AG04450 (cell line): ENCODE measurements at places on chromosomes 1 and 21.
A peak's percentile ranks its signal among the peaks of the same experiment; 100 is the strongest.

GRCh38 chr1:14451217-14451616, 147.3 kb upstream of the KAZN start:
- no peak for DNase-seq

DNA sequence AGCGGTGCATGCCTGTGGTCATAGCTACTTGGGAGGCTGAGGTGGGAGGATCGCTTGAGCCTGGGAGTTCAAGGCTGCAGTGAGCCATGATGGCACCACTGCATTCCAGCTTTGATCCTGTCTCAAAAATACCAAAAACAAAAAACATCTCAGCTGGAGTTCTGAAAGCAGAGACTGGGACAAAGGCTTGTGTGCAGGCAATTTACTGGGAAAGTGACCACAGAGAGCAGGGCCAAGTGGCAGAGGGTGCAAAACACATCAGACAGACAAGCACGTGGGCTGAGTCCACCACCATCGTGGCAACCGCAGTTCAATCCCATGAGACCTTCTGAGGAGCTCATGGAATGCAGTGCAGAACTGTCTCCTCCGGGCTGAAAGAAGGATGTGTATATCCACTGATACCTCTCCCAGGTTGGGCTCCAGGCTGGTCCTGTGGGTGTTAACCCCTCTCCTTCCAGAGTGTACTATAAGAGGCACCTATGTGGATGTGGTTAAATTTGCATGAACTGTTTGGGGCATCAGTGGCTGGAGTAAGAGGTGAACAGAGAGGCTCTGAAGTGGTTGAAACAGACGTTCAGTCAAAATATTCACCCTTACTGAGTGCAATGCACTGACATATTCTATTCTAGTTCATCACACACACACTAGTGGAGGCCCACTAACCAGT, 10.8 kb downstream of the PIGP start:
- no peak for DNase-seq

DNA sequence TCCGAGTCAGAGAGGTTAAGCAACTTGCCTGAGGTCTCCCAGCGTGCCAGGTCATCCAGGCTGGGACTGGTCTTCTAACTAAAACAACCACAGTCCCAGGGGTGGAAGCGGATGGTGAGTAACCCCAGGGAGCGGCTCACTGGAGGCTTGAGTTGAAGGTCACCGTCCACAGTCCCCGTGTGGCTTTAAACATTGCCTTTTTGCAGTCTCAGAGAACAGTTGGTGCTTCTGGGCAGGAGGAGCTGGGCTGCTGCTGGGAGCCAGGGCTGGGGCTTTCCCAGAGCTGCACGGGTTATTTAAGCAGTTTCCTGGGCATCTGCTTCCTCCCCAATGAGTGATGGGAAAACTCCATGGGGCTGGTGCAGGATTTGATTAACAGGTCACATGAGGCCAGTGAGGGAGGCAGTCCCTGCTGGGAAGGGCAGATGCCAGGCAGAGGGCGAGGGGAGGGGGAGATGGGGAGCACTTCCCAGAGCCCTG, 12.3 kb downstream of the ARHGEF10L start:
- DNase-seq, result no peak

DNA sequence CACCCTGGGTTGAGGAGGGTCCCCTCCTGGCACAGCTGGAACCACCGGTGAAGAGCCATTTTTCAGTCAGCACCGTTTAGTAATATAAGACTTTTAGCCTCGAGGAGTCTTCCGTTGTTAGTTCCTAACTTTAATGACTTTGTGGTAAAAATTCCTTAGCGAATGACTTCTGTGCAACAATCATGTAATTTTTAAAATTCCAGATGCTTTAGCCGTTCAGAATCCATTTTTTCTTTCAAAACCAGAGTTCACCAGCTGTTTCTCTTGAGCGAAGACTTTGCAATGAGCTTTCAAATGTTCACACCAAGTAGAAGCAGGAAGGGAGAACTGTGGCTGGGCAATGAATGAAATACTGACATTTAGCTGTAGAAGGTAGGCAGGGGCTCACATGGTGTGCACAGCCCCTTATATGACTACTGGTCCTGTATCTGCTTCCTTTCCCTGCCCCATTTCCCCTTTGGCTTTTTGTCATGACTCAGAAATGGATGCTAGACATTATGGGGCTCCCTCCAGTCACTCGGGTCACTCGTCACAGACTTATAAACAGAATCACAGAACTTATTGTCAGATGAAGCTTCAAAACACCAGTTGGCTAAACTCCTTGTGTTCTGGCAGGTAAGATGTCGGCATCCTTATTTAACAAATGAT, 4.1 kb downstream of the DISC1 start:
- DNase-seq, result peak; percentile 42

- no peak for DNase-seq
Observed at GRCh38 chr1:198674009-198674408, 35.2 kb downstream of the PTPRC start.

DNA sequence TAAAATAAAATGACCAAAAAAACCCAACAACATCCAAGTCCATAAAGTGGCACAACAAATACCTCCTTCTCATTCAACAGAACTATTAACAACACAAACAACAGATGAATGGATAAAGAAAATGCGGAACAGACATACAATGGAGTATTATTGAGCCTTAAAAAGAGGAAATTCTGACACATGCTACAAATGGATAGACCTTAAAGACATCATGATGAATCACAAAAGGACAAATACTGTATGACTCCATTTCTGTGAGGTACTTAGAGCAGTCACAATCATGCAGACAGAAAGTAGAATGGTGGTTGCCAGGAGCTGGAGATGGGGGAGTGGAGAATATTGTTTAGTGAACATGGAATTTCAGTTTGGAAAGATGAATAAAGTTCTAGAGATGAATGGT, 42.6 kb downstream of the EYA3 start:
- no peak for DNase-seq

- peak; percentile 32 for DNase-seq
Observed at GRCh38 chr1:193408782-193409293, 222.4 kb upstream of the B3GALT2 start.

GRCh38 chr1:231719485-231720183, 93.0 kb downstream of the DISC1 start:
- DNase-seq, result no peak

GRCh38 chr1:6691507-6691906, 10.1 kb downstream of the DNAJC11 start:
- DNase-seq, result no peak

DNA sequence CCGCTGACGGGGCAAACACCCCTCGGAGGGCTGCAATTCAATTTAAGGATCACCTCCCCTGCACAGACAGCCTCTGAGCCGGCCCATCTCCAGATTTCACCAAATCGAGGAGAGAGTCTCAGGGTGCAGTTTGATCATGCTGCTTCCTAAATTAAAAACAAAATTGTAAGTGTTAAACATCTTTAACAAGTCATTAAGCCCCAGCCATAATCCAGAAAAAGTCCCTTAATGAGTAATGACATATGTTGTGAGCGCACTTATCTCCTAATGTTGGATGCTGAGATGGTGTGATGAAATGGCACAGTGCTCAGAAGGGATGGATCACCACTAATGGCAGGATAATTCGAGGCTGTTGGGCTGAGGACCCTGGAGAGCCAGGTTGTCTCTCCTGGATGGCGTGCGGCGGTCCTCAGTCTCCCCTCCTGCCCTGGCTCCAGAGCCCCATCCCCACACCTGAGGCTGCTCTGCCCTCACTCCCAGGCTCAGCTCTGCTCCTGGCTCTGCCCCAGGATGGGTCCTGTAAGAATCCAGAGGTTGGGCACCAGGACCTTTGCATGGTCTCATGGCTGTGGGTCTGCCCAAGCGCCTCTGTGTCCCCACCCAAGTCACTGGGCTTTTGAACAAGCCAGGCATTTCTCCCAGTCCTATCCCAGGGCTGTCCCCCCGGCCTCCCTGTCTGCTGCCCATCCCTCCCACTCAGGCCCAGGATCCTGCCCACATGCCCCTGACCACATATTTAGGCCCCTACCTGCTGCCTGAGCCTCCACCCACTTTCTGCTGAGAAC, 224.4 kb upstream of the POU3F1 start:
- DNase-seq, result no peak

DNA sequence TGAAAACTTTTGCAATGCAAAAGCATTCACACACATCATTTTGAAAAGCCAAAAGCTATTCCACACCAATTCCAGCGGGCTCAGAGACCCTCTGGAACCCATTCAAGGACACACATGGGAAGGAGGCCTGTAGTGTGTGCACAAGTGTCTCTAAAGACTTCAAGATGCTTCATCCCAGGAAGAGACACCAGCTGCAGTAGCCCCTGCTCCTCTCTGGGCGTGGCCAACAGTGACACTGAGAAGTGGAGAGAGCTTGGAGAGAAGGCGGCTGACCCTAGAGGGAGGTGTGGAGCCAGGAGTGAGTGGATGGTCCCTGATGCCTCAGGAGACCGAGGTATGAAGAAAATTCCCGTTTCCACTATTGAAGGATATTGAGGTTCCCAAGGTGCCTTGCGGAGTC, 14.9 kb upstream of the TNNI1 start:
- no peak for DNase-seq

DNA sequence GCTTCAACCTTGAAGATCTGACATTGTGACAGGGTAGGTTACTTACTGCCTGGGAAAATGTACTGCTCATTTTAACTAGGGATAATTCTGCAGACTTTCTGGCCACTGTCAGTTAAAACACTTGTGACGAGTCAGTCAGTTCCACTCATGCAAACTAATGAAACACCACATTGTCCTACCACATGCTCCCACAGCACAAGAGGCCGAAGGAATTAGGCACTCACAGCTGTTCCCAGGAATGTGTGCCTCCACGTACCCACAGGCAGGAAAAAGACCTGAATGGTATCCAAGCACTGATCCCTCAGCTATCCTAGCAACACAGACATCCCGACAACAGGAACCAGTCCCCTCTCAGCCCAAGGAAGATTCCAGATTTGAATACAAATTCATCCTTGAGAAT, 12.3 kb downstream of the BCAR3 start:
- DNase-seq, result no peak

DNA sequence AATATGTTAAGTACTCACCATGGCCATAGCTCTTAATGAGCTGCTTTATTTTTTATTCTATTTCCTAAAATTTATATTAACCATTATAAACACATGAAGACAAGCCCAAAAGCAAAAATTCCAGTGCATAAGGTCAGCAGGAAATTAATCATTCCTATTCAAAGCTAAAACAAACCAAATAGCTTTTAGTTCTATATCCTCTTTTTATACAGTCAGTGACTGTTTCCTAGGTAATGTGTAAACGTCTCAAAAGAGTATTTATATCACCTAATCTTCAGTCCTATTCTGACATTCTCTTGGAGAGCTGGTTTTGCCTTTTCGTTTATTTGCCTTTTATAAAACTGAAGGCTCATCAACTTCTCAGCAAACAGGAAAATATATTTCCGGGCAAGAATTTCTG, 4.2 kb downstream of the GOLPH3L start:
- DNase-seq, result no peak

- no peak for DNase-seq
Observed at GRCh38 chr1:190022709-190023108, 455.0 kb downstream of the BRINP3 start.

DNA sequence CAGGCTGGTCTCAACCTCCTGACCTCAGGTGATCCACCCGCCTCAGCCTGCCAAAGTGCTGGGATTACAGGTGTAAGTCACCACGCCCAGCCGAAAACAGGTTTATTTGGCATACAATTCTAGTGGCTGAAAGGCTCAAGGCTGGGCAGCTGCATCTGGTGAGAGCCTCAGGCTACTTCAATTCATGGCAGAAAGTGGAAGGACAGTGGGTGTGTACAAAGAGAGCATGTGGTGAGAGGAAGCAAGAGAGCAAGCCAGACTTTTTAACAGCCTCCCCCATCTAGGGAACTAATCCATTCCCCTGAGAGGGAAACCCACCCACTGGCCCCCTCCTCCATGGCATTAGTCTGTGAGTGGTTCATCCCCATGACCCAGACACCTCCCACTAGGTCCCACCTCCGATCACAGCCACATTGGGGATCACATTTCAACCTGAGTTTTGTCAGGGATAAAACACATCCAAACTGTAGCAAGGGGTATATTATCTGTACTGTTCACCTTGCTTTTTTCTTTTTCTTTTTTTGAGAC, 9.5 kb downstream of the BMP8A start:
- no peak for DNase-seq

DNA sequence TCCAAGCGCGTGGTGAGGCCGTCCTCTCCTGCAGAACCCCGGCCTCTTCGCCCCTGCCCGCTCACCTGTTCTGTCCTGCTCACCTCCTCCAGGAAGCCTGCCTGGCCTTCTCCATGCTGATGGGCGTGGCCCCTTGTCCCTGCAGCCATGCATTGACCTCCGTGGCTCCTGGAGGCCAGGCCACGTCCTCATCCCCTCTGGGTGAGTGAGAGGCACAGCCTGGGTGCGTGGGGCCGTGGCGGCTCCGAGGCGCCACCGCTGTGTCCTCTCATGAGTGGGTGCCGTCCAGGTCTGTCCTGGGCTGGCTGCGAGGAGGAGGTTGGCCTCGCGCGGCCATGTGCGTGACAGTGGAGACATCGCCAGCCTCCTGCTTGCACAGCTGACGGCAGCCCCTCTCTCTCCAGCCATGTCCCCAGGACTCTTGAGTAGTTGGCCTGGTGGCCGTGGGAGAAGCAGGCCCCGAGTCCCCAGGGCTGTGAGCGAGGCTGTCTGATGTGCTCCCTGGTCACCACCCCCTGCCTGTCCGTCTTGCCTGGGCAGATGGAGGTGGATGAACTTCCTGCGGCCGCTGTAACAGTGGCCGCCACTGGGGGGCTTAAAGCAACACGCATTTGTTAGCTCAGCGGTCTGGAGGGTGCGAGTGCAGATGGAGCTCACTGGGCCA, 58.1 kb downstream of the PRKCZ start:
- DNase-seq, result peak; percentile 16

- DNase-seq, result no peak
Observed at GRCh38 chr1:118081387-118081786, 103.6 kb downstream of the SPAG17 start.

DNA sequence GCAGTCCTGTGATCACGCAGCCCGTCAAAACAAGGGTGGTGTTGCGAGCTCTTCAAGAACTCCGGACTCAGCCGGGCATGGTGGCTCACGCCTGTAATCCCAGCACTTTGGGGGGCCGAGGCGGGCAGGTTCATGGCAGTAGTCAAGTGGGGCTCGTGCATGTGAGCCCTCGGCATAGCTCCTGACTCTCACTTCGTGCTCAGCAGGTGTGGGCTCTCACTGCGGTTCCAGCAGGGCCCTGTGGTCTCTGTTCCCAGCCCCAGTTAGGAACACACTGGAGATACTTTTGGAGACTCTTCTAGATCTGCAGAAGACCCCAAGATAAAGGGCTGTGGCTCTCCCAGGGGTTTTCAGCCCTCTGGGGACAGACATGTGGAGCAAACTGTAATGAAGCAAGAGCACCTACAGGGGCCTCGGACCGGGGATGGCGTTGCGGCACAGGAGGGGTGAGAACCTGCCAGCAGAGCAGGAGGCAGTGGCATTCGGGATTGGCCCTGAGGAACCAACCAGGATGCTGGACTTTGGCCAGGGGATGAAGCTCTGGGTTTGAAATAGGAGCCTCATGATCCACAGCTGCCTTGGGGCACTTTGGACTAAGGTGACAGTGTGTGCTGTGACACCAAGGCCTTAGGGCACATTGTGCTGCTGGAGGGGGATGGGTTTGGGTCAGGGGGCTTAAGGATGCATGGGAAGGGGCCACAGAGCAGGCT, 443.2 kb downstream of the CAMTA1 start:
- DNase-seq, result no peak
